ENCODE measurements at places on chromosomes 11 and 22. TPM values are rescaled to one million over a fixed set of nuclear protein-coding genes. Genes with fewer than 3 reads are reported as not detected.

Gene CCDC90B
- 31.2 TPM for total RNA-seq

Gene SLC22A9
- total RNA-seq = not detected

- no peak for DNase-seq
Observed at GRCh38 chr22:50656122-50657070, 16.2 kb upstream of the SHANK3 start.

- no peak for DNase-seq
Observed at GRCh38 chr11:117087446-117087845, 10.8 kb downstream of the SIK3 start.

DNA sequence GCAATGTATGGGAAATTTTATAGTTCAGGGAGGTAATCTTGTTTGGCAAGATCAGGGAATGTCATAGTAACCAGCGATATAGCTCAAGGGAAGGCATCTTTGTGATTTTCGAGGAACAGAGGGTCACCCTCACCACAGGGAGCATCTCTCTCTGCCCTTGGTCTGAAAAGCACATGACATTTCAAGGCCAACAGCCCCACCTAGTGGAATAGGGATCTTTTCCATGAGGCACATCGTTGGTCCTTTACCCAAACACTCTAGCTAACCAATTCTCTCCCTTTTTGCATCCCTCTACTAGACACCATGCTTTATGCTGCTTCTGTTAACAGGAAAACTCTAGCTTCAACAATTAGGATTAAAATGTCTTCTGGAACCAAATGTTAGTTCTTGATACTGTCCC lies 179.0 kb downstream of the GRM5 start:
- no peak for DNase-seq

DNA sequence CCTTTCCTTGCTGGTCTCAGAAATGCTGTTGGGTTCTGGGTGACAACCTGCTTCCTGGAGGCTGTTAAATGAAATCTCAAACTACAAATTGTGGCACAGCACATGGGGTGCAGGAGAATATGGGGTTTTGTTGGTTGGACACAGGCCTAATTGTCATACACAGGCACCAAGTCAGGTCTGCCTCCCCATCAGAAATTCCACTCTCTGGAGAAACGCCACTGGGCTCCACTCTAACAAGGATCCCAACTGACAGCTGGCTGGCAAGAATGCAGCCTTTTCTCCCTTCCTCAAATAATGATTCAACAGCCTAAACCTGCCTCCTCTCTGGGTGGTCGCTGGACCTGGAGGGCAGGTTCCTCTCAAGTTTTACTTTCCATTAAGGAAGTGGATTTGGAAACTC lies 177.8 kb upstream of the NARS2 start:
- no peak for DNase-seq

DNA sequence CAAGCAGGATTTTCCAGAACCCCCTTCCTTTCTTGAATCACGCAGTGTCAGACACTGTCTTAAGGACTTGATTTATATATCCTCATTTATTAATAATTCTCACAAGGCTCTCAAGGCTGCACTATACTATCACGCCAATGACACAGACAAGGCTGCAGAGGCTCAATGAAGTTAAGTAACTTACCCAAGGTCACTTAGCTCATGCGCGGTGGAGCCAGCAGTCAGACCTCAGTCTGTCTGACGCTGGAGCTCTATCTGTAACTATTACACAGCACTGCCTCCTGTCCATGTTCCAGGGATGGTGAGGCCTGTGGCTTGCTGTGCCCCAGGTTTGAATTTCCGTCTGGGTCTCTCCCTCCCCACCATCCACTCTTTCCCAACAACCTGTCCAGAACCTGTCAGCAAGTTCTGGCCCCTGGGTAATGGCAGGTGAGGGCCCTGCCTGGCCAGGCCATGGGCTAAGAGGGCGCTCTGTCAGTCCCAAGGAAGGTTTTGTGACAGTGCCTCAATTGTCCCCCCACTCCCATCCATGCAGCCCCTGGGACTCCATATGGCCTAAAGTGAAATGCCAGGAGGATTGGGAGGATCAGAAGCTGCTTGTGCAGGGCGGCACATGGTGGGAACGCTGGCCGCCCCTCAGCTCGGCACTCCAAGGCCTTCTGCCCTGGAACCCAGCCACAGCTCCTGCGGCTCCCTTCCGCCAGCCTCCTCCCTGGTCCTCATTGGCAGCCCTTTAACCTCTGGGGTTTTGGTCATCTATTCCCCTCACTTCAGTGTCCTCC lies 8.6 kb downstream of the KCNC1 start:
- no peak for DNase-seq
